ENCODE measurements at places on chromosomes 11 and 22.

DNA sequence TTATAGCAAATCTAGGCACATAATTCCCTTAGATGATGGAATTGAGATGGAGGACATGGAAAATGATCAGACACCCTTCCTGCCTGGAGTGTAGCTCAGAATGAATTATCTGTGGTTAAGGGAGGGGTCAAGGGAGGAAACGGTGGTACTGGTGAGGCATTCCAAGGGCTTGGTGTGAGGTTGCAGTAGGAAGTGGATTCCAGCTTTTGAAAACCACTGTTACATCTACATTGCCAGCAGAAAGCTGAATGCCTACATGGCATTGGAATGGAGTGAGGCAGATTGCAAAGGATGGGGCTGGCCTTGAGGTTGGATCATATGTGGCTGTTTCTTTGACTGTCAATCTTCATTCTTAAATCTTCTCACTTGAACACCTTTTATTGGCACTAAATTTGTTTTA is 684.4 kb downstream of the NTM start:
- DNase-seq: no peak

GRCh38 chr11:28696591-28696990 is 588.4 kb downstream of the METTL15 start:
- DNase-seq: no peak

DNA sequence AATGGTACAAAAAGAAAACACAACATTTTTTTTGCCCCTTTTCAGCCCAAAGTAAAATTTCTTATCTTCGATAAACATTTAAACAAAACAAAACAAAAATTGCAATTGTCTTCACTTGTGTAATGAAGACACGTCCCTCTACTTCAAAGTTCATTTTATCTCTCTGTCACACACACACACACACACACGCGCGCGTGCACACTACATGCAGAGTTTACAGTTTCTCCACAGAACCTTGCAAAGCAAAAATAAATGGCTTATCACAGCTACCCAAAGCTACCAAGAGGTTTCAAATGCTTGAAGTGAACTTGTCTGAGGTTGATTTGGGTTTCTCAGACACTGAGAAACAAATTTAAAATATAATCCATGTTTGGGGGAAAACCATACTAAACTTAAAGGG is 72.3 kb downstream of the ETS1 start:
- no peak for DNase-seq

DNA sequence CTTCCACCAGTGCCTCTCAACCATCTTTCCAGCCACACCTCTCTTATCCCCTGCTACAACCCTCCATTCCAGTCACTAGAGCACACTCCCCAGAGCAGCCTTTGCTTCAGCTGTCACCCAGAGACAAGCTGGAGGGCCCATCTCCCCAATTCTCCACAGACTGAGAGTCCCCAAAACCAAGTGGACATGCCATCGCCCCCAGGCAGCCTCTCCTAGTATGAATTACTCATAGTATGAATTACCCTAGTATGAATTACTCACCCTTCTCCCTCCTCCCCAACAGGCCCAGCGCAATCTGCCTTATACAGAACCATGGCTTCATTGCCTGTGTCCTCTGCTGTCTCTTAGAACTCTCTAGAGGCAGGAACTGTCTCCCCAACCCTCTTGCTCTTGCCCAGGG is 24.8 kb downstream of the MYH9 start:
- no peak for DNase-seq

DNA sequence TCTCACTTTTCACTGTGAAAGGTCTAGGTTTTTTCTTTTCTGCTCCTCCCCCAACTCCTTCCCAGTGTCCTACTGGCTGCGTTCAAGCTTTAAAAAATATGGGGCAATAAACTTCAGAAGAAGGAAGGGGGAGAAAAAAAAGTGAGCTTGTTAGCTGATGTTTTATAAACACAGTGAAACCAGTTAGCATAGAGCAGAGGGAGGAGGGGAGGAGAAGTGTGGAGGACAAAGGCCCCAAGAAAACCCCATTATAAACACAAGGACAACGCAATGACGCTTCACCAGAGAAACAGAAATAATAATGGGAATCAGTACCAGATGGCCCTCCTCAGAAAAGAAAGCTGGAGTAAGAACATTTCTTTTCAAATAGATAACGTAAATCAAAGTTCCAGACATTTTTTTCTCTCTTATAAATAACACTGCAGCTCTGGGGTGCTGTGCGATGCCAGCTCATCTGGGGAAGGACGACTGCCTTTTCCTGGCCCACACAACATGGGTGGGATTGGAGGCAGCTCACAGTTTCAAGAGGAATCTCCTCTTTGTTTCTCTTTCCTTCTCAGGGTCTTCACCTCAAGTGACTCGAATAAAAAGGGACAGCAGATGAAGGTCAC is 235.4 kb upstream of the NARS2 start:
- no peak for DNase-seq

DNA sequence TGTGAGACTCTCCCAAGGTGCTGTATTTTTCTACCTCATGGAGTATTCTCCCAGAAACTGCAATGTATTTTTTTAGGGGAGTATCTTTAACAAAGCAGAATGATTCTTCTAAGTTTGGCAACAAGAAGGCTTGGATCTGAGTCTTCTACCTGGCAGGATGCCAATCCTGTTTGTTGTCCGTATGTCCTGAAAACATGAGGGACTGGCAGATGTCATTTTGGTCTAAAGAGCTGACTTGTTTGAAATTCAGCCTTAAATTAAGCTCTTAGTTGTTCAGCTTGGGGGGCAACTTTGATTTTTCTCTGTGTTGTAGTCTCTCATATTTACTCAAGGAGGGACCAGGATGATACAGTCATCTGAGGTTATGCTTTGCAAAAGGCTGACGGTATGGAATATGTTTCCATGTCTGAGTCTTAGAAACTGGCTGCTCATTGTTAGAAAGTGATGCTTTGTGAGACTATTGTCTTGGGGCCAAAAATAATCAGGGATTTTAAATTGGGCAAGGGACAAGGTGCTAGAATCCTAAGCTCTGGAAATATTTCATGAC is 9.3 kb downstream of the MRPL16 start:
- DNase-seq: no peak

GRCh38 chr11:46271875-46272815 is 5.3 kb upstream of the CREB3L1 start:
- DNase-seq: no peak

DNA sequence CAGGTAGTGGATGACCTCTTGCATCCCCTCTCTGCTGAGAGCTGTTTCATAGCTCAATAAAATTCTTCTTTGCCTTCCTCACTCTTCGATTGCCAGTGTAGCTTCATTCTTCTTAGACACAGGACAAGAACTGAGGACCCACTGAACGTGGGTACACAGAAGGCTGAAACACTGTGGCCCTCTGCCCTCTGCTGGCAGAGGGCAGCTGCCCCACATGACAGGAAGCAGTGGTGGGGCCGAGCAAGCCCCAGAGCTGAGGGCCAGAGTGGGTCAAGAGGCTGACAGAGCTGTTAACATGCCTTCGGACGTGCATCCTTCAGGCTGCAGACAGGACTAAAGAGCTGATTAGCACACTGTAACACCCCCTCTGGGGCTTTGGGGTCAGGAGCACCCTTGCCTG is 15.6 kb downstream of the SMC1B start:
- DNase-seq: no peak

DNA sequence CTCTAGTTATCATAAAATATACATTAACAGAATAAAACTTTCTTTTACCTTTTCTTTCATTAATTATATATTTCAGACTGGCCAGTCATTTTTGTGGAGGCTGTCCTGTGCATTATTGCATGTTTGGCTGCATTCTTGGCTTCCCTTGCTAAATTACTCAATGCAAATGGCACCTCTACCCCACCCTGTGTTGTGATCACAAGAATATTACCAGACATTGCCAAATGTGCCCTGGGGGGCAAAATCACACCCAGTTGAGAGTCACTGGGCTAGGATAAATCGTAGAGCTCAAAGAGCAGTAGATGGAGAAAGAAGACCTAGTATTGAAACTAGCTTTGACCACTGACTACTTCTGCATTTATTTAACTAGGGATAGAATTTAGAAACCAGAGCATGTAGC is 1257.8 kb upstream of the TENM4 start:
- no peak for DNase-seq

GRCh38 chr11:130715085-130715876 is 201.0 kb downstream of the SNX19 start:
- DNase-seq: no peak

- DNase-seq: no peak
Measured at GRCh38 chr22:27578937-27579617, 222.5 kb downstream of the MN1 start.

DNA sequence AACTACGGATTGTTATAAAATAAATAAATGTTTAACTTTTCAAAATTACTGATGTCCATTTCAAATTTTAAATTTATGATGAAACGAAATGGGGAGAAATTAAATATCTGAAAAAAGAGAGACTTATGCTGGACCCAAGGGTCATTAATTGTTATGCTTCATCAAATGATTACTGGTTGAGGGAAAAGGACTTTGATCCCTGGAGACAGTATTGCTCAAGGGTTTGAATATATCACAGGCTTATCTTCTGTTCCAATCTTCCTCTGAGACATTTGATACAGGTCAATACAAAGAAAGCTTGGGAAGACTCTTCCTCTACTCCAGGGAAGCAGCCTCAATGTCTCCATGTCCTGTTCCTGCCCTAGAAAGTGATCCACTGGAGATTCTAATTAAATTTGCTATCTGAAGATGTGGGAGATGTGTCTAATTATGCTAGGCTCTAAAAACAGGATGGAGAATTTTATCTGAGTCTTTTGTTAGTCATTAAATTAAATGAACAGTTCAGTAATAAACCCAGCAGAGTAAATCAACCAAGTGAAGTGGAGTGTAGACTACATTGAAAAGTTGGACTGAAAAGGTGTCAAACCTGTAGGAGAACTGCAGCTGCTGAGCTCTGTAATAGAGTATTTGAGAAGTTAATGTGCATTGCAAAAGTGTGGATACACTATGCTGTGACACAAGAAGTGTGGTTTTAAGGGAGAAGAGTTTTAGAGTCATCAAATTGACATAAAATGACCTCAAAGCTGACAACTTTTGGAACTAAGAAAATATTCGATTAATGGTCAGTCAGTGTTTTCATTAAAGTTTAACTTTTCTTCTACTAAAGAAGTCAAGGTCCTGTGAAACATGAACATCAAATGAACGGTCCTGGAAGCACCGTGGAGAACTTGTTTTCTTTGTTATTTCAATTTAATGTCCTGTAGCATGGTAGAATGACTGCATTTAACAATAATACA is 623.7 kb upstream of the CCDC90B start:
- DNase-seq: no peak

- no peak for DNase-seq
Measured at GRCh38 chr11:103964390-103964789, 72.0 kb upstream of the DDI1 start.

DNA sequence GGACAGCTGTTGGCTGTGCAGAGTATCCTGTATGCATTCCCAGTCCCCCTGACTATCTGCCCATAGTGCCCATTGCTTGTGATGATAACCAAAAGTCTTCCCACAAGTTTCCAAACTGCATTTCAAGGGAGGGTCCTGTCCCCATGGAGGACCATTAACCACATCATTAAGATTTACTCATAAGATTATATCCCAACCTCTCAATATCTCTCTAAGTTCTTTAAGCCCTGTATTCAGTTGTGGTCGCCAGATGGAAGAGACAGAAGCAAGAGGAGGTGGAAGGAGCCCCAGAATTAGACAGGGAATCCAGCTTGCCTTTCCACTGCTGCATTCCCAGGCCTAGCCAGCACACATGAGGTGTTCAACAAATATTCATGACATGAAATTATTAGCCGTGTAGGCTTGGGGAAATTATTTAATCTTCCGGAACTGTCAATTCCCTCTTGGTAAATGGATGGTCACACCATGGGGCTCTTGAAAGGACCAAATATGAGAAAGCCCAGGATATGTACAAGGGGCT is 42.6 kb upstream of the TIMP3 start:
- DNase-seq: no peak

- no peak for DNase-seq
Measured at GRCh38 chr11:116376547-116376946, 396.2 kb downstream of the BUD13 start.

DNA sequence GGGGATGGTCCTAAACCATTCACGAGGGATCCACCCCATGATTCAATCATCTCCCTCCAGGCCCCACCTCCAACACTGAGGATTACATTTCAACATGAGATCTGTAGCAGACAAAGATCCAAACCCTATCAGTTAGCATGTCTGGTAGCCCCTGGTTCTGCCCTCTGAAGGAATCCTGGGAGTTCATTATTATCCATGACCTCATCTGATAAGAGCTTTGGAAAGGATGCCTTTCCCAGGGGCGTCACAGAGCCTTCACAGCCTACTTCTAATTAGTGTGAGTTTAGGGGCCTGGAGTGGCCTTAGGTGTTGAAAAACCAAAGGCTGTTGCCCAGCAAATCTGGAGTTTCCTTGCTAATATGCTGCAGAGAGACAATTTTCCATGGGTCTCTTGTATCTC is 8.6 kb upstream of the EIF3M start:
- no peak for DNase-seq

GRCh38 chr11:33682446-33682845 is 18.2 kb downstream of the C11orf91 start:
- no peak for DNase-seq

DNA sequence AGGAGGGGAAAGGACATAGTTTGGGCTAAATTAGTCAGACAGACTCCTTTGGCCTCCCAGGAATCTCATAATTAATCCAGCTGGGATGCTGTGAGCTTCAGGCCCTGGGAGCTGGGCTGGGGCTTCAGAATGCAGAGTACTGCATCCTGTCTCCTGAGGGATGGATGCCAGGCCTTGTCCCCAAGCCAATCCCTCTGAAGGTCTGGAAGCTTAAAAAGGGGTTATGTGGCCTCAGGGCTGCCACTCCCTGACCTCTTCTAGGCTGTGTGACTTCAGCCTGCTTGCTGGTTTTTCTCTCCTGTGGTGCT is 6.9 kb upstream of the LRRC32 start:
- DNase-seq: no peak

- DNase-seq: no peak
Measured at GRCh38 chr11:117794135-117794534, 2.9 kb downstream of the DSCAML1 start.

DNA sequence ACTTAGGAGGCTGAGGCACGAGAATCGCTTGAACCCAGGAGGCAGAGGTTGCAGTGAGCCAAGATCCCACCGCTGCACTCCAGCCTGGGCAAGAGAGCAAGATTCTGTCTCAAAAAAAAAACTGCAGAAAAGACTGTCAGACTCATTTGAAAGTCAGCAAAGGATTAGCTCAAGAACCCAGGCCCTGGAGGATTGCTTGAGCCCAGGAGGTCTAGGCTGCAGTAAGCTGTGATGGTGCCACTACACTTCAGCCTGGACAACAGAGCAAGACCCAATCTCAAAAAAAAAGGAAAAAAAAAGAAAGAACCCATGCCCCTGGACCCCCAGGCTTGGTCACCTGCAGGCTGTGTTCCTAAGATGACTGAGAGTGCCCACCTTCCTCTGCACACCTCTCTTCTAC is 16.2 kb downstream of the LIF start:
- DNase-seq: no peak

GRCh38 chr22:42074132-42074811 is at the start of gene PHETA2:
PHETA2 (plus strand) TSS chr22:42074248; CDS start chr22:42077294, 3,046 bp downstream.
- DNase-seq: peak; percentile 58

GRCh38 chr11:67657300-67657699 is 6.8 kb upstream of the ACY3 start:
- peak; percentile 39 for DNase-seq
